IMR-90 (cell line): ENCODE measurements at places on chromosomes 5 and 9. TPM values are rescaled to one million over a fixed set of nuclear protein-coding genes. Genes with fewer than 3 reads are reported as not detected.
A peak's percentile ranks its signal among the peaks of the same experiment; 100 is the strongest.

- DNase-seq: no peak
- no peaks in the 10 kb centered on the region for H3K27me3 ChIP-seq
- no peak overlapping the region for H3K4me3 ChIP-seq
- no peaks in the 10 kb centered on the region for H3K4me1 ChIP-seq
- H3K36me3 ChIP-seq: no peaks in the 10 kb centered on the region
These were observed 166.2 kb upstream of the ACO1 start for GRCh38 chr9:32218100-32218767.

DNA sequence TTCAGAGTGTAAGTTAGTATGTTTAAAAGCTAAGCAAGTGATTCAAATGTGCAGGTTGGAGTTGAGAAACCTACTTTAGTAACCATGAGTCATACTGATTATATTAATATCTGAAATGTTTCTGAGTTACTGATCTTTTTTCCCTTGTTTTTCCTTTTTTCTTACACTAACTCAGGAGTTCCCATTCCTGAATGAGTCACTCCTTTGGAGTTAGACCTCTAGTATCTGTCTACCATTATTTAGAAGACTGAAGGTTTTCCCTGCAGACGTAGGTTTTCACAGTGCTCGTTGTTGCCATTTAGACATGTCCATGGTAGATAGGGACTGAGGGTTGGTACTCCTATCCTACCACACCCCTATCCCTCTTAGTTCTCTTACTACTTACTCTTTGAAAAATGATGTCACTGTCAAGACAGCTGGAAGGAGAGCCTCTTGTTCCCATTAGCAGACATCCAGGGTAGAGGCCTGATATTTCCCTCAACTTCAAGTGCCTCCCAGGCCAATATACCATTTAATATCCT lies 20.2 kb downstream of the OCLN start:
- H3K27me3 ChIP-seq: no peaks in the 10 kb centered on the region
- H3K36me3 ChIP-seq: no peaks in the 10 kb centered on the region
- peaks cover 6% of the 10 kb centered on the region; the same call in 1 of the 2 replicates for H3K4me1 ChIP-seq
- peak; percentile 93 for DNase-seq
- H3K27ac ChIP-seq: no peak overlapping the region

DNA sequence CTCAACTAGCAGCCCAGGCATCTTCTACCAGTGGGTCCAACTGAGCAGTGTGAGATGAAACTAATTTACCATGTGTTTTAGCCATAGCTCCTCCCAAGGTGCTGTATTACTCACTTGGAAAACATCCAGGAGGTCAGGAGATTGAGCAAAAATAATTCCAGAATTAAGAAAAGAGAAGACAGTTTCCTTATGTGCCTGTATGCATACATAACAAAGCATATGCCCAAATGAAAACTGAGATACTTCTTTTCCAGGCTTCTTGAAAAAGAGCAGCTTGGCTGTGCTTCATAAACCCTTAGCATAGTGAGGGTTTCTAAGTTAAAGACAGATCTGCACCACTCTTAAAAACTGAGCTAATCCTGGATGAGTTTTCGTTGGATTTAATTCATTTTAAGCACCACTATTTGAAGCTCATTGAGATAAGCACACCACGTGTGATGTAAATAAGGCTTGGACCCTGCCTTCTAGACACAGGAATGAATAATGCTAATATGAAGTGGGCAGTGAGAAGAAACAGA lies 119.4 kb downstream of the ADAMTS12 start:
- H3K27ac ChIP-seq: no peak overlapping the region
- H3K36me3 ChIP-seq: no peaks in the 10 kb centered on the region
- peak; percentile 80 for DNase-seq
- H3K4me1 ChIP-seq: peaks cover 11% of the 10 kb centered on the region

DNA sequence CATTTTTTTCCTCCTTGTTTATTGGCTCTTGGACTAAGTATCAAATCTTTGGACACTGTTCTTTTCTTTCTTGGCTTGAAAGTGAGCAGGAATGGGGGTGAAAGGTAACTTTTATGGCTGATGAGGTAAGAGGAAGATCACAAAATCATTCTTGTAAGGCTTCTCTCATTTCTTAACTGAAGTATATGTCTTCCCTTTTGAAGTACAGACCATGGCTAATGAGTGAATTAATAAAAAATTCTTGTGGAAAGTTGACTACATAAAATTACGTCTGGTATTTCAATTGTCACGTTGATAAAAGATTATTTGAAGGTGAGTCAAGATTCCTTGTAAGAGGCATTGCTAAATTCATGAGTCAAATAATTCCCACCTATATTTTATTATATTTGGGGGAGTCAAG lies 25.1 kb downstream of the VCAN start:
- no peak for DNase-seq
- H3K36me3 ChIP-seq: peaks cover 15% of the 10 kb centered on the region
- H3K4me3 ChIP-seq: no peak overlapping the region
- H3K27ac ChIP-seq: no peak overlapping the region
- H3K4me1 ChIP-seq: peaks cover 5% of the 10 kb centered on the region

DNA sequence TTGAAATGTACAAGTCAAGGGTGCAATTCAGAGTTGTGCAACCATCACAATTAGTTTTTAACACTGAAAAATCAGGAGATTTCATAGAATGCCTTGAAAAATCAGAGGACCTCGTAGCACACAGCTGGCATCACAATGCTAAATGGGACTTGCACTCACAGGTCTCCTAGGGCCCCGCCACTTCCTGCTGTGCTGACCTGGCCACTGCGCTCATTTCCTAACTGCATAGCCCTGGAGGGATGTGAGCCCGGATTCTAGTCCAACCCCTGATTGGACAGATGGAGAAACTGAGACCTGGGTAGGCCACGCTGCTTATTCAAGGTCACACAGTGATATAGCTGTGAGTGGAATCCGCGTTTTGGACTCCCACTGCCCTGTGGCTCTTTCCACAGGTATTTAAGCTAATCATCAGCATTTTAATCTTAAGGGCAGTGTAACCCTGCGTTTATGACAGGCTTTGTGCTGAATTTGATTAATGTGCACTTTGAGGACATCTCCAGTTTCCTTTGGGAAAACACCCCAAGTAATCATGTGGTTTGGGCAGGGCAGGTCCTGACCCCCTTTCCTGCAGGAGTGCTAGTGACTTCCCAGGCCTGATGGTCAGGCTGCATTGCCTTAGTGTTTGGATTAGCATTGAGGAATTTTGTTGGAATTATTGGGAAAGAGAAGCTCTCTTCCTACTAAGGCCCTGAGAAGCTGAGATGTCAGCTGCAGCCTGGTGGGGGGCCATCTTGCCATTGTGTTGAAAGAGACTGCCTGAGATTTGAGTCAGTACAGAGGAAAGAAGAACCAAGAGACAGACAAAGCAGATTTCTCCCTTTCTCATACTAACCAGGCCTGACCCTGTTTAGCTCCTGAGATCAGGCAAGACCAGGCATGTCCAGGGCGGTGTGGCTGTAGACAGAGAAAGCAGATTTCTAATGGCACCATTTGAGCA lies 36.2 kb downstream of the STC2 start:
- peak; percentile 62 for DNase-seq
- peaks cover 17% of the 10 kb centered on the region for H3K4me1 ChIP-seq
- H3K4me3 ChIP-seq: no peak overlapping the region
- no peaks in the 10 kb centered on the region for H3K36me3 ChIP-seq
- H3K27ac ChIP-seq: peak overlapping the region; percentile 62

DNA sequence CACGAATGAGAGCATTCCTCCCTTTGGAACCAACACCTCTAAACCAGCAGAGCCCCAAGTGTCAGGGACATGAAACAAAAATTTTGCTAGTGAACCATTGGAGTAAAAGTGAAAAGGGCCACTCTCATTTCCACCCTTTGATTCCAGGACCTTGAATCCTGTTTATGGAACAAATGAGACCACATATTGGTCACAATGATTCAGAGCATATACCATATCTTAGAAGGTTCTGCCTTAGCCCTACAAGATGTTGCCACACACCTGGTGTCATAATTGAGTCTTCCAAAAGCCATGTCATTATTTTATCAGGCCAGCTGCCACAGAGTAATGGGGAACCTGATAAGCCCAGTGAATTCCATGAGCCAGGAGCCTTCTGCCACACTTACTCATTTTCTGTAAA lies 66.3 kb upstream of the ZBTB43 start:
- DNase-seq: no peak
- peaks cover 19% of the 10 kb centered on the region for H3K27me3 ChIP-seq
- no peak overlapping the region for H3K27ac ChIP-seq
- no peak overlapping the region for H3K4me3 ChIP-seq
- no peaks in the 10 kb centered on the region for H3K36me3 ChIP-seq
- no peaks in the 10 kb centered on the region for H3K4me1 ChIP-seq

DNA sequence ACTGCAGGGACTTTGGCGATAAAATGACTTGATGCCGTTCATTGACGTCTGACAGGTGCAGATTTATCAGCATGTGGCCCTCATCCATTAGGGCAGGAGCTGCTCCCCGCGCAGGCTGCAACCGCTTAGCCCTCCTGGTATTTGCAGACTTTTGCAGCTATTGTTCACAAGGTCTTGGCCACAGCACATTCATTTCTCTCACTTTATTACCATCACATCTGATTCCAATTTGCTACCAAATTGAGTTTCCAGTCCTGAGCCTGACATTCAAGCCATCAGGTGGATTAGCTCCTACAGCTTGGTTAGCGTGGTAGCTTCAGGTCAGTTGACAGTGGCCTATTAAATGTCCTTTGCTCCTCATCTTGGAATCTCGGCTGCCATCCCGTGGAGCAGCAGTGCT lies 299.2 kb downstream of the CD180 start:
- H3K36me3 ChIP-seq: no peaks in the 10 kb centered on the region
- H3K27me3 ChIP-seq: no peaks in the 10 kb centered on the region
- H3K4me1 ChIP-seq: peaks cover 4% of the 10 kb centered on the region; the same call in 1 of the 2 replicates
- H3K4me3 ChIP-seq: no peak overlapping the region
- no peak overlapping the region for H3K27ac ChIP-seq

- no peak for DNase-seq
- H3K36me3 ChIP-seq: no peaks in the 10 kb centered on the region
- H3K27me3 ChIP-seq: peaks cover 3% of the 10 kb centered on the region
These were observed 66.1 kb upstream of the CTSL start for GRCh38 chr9:87659534-87660419.

GRCh38 chr9:80242022-80242421 lies 670.3 kb downstream of the TLE4 start:
- no peak overlapping the region for H3K27ac ChIP-seq
- H3K4me1 ChIP-seq: no peaks in the 10 kb centered on the region
- no peaks in the 10 kb centered on the region for H3K27me3 ChIP-seq

DNA sequence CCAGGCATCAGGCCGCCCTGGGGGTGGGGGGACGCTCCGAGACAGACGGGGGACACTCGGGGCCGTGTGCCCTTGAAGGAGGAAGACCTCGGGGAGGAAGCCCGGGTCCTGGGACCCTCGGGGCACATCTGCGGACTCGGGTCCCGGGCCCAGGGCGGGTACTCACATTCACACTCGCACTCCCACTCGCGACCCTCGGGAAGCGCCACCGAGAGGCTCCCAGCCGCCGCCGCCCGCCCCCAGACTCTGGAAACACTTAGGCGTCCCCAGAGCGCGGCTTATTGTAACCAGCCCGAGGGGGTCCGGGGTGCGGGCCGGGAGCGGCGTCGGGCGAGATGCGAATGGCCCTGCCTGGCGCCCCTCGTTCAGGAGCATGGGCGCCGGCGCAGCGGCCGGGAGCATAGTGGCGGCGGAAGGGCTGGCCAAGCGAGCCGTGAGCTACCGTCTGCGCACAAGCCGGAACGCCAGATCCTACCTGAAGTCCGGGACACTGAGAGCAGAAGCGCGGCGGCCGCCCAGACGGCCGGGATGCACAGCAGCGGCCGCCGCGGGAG lies 559 bp downstream of the ROR2 start:
- H3K4me3 ChIP-seq: peak overlapping the region; percentile 71
- peak overlapping the region; percentile 63 for H3K27ac ChIP-seq
- no peaks in the 10 kb centered on the region; the same call in 1 of the 2 replicates for H3K27me3 ChIP-seq
- no peak for DNase-seq

GRCh38 chr5:14727428-14727865 lies 62.9 kb downstream of the OTULIN start:
- no peaks in the 10 kb centered on the region for H3K36me3 ChIP-seq
- no peak overlapping the region for H3K4me3 ChIP-seq
- peaks cover 10% of the 10 kb centered on the region for H3K4me1 ChIP-seq
- peak; percentile 81 for DNase-seq
- H3K27ac ChIP-seq: no peak overlapping the region

- no peaks in the 10 kb centered on the region for H3K27me3 ChIP-seq
- peaks cover 48% of the 10 kb centered on the region for H3K36me3 ChIP-seq
- H3K4me1 ChIP-seq: no peaks in the 10 kb centered on the region
- H3K27ac ChIP-seq: no peak overlapping the region
These were observed 12.5 kb downstream of the NPM1 start for GRCh38 chr5:171400169-171400568.

GRCh38 chr9:114503522-114504340 lies 1.5 kb downstream of the WHRN start:
- DNase-seq: no peak
- H3K4me1 ChIP-seq: peaks cover 11% of the 10 kb centered on the region
- H3K4me3 ChIP-seq: no peak overlapping the region
- H3K27ac ChIP-seq: no peak overlapping the region
- H3K27me3 ChIP-seq: peaks cover 23% of the 10 kb centered on the region
- H3K36me3 ChIP-seq: no peaks in the 10 kb centered on the region

DNA sequence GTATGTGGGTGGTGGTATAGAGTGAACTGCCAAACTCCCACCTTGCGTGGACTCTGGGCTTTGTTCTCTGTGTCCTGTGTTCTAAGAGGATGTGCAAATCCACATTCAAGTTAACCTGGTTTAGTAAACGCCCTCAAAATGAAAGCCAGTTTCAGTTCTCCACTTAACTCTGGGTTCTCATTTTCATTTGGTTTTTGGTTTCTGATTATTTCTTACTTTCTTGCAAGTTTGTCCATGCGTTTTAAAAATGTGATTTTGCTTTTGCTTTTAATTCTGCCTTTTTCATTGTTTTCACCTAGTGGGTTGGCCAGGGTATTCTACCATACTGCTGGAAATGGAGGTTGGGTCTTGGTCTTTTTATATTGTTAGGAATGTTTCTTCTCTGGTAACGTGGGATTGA lies 38.2 kb downstream of the GALNT10 start:
- H3K36me3 ChIP-seq: no peaks in the 10 kb centered on the region; the same call in 1 of the 2 replicates
- H3K27me3 ChIP-seq: no peaks in the 10 kb centered on the region
- no peaks in the 10 kb centered on the region for H3K4me1 ChIP-seq

DNA sequence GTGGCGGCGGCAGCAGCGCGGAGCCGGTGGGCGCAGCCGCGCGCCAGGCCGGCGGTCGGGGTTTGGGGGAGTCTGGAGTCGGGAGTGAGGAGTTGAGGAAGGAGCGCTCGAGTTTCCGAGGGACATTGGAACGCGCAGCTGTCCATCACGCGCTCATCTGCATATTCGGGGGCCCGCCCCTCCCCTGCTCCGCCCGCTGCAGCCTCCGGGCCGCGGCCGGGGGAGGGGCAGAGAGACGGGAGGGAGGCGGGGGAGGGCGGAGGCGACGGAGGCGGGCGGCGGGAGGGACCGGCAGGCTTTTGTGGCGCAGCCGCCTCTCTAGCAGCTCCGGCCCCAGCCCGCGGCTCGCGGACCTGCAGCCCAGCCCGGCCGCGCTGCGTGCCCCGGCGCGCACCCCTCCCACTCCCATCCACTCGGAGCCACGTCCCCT lies at the start of gene IRX2:
TSS of gene IRX2 (minus strand) at position 86 of the 430 bp plus-strand sequence. CDS start 264 bp downstream, outside the sequence.
- H3K27me3 ChIP-seq: peaks cover 49% of the 10 kb centered on the region
- peak; percentile 59 for DNase-seq
- no peaks in the 10 kb centered on the region for H3K36me3 ChIP-seq
- H3K4me1 ChIP-seq: no peaks in the 10 kb centered on the region

Gene LHX6
- polyA plus RNA-seq: 0.05 and 0.17 TPM in 2 replicates

Gene PDZD2
- under 0.01 and 0.02 TPM in 2 replicates for polyA plus RNA-seq

Gene TNFSF8
- polyA plus RNA-seq: not detected in 2 replicates

Gene NOTCH1
- polyA plus RNA-seq: 6.0 and 6.9 TPM in 2 replicates

Gene ARHGEF28
- polyA plus RNA-seq: 3.6 TPM in 2 replicates

Gene CDKN2B
- polyA plus RNA-seq: 7.3 and 8.2 TPM in 2 replicates

Gene PLAA
- 18.1 and 18.2 TPM in 2 replicates for polyA plus RNA-seq

Gene KIF4B
- polyA plus RNA-seq: 0.03 TPM in 2 replicates
